ENCODE measurements at places on chromosomes 1 and 21.

- no peak for DNase-seq
Measured at GRCh38 chr21:25582888-25583287, 24.4 kb downstream of the MRPL39 start.

- DNase-seq: peak; percentile 35
Measured at GRCh38 chr1:204971517-204972336, 71.3 kb upstream of the CNTN2 start.

DNA sequence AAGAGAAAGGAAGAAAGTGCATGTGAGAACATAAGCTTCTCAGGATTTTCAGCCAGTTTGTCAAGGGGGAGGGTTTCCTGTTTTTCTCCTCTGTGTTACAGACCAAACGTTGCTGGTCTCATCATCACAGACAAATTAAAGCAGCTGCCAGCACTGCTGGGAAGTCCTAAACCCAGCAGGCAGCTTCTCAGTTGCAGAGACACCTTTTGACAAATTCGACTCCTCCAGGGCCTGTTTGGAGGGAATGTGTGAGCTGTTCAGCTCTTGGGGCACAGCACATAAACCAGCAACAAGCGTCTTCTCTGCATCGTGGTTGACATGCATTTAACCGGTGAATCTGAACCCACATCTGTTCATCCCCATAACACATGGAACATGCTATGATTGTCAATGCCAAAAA, 454.6 kb upstream of the RUNX1 start:
- DNase-seq: no peak

DNA sequence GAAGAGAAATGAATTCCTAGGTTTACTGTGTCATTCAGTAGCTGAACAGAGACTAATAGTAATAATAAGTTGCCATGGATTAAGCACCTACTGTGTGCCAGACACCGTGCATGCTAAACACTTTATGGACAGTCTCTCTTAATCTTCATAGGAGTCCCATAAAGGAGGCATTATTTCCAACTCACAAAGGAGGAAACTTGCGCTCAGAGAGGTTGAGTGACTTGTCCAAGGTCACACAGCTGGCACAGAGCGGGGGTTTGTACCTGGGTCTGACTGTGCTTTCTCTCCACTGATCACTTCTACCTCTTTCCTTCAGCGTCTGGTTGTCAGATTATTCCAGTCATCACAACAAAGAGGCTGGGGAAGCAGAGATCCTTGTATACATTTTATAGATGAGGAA, 91.3 kb downstream of the KIRREL1 start:
- no peak for DNase-seq

DNA sequence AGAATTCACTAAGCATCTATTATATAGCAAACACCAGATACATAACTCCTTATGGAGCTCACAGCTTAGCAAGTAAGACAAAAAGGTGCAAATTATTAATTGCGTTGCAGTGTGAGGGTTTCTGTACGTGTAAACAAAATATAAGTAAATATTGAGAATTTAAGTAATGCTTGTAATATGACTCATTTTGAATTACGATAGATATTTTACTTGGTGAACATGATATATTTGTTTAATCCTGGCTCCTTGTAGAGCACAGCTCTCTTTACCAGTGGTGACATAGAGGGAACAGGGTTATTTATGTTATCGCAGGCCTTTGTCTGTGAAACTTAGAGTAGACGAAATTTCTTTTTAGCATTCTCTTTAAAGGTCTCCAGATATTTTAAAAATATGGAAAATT, 36.4 kb downstream of the LYPLAL1 start:
- no peak for DNase-seq

- DNase-seq: no peak
Measured at GRCh38 chr1:53633073-53633704, 105.8 kb downstream of the GLIS1 start.
